ENCODE measurements at places on chromosomes 7 and 10. TPM values are rescaled to one million over a fixed set of nuclear protein-coding genes. Genes with fewer than 3 reads are reported as not detected.

- DNase-seq, result no peak
- H3K4me1 ChIP-seq, result peaks cover 6% of the 10 kb centered on the region
- H3K4me3 ChIP-seq, result no peak overlapping the region
- no peaks in the 10 kb centered on the region for H3K36me3 ChIP-seq
- H3K27ac ChIP-seq, result no peak overlapping the region
Observed at GRCh38 chr7:16698200-16698905, 52.4 kb downstream of the BZW2 start.

DNA sequence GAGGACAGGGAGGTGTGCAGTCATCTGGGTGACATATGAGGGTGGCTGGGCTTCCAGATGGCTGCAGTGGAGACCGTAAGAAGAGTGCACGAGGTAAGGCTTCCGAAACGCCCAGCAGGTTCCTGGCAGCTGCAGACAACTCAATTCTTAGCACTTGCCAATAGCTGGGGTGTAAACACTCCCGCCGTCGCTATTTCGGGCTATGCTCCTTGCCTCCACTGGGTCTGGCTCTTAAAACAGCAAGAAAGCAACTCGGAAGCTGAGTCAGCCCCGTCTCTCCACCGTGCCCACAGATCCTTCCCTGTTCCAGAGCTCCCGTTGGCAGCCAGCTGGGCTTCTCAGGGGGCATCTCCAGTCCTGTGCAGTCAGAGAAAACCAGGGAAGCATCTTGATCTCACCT is 6.1 kb upstream of the PDGFA start:
- no peak overlapping the region for H3K27ac ChIP-seq
- peaks cover 26% of the 10 kb centered on the region for H3K4me1 ChIP-seq
- no peak overlapping the region for H3K4me3 ChIP-seq
- H3K36me3 ChIP-seq, result no peaks in the 10 kb centered on the region
- no peak for DNase-seq

GRCh38 chr10:2118201-2118600 is 380.9 kb upstream of the ADARB2 start:
- no peaks in the 10 kb centered on the region for H3K36me3 ChIP-seq
- no peaks in the 10 kb centered on the region for H3K27me3 ChIP-seq
- no peaks in the 10 kb centered on the region for H3K4me1 ChIP-seq
- no peak overlapping the region for H3K4me3 ChIP-seq

DNA sequence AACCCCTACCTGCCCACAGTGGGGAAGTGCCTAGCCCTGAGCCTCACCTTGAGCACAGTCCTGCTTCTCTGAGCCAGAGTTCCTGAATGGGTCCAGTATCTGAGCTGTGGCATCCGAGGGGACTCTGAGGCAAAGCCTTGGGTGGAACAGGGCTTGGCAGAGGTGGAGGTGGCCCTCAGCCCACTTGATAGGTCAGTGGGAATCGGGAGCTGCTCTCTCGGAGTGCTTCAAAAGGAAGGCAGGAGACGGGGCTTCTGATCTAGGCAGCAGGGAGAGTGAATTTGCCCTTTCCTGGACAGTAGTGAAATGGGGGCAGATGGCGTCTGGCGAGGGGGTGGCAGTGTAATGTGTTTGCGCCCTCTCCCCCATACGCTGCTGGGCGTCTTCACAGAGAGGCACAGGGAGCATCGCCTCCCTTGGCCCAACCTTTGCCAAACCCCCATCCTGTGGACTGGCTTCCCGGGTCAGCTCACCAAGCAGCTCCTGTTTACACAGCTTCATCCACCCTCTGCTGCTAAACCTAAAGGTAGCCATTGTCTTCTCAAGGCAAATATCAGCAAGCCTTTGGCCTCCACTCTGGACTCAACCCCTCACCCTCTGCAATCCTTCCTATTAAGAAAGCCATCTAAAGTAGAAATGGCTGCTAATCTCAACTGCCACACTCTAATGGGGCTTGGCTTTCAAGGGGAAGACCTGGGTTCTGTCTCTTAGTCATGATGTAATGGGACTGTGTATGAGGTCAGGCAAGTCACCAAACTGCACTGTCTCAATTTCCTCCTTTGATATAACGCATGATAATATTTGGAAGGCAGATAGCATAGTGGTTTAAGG is 21.1 kb upstream of the VDAC2 start:
- no peaks in the 10 kb centered on the region for H3K27me3 ChIP-seq
- H3K36me3 ChIP-seq, result peaks cover 2% of the 10 kb centered on the region
- H3K27ac ChIP-seq, result peak overlapping the region; percentile 39
- H3K4me1 ChIP-seq, result peaks cover 34% of the 10 kb centered on the region

- no peaks in the 10 kb centered on the region for H3K27me3 ChIP-seq
- H3K36me3 ChIP-seq, result no peaks in the 10 kb centered on the region
- H3K4me3 ChIP-seq, result no peak overlapping the region
- no peak for DNase-seq
Observed at GRCh38 chr10:22606164-22606614, 108.2 kb downstream of the PIP4K2A start.

DNA sequence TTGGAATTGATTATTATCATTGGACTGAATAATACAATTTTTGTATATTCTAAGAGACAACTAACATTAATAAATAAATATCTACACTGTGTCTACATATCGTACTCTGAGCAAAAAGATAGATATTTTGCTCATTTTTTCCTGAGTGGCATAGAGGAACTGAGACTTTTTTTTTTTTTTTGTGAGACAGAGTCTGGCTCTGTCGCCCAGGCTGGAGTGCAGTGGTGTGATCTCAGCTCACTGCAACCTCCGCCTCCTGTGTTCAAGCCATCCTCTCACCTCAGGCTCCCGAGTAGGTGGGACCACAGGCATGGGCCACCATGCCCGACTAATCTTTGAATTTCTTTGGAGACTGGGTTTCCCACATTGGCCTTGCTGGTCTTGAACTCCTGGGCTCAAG is 14.0 kb downstream of the KMT2E start:
- H3K27me3 ChIP-seq, result no peaks in the 10 kb centered on the region
- no peak overlapping the region for H3K4me3 ChIP-seq
- no peak overlapping the region for H3K27ac ChIP-seq
- H3K4me1 ChIP-seq, result no peaks in the 10 kb centered on the region
- no peak for DNase-seq

The PDCD4 gene
- 65.5 TPM for total RNA-seq

The DOCK1 gene
- total RNA-seq, result 83.5 TPM

The FOXP2 gene
- total RNA-seq, result not detected
